Activated CD8-positive, alpha-beta memory T cell treated with anti-CD3 and anti-CD28 coated beads for 48 hours (primary cell): ENCODE measurements at places on chromosomes 12 and 14.

DNA sequence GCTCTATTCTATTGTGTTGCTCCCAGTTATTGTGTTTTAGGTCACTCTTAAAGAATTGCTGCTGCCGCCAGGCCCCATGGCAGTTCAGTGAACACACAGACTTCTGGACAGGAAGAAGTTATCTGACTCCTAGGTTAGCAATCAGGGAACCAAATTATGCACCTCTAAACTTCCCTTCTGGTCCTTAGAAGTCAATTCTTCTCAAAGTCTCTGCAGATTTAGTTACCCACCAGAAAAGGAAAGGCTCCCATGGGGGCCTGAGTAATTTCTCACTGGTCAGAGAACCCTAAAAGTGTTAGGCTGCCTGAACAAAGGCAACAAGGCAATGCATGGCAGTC lies 10.0 kb downstream of the EMP1 start:
- no peak for DNase-seq

DNA sequence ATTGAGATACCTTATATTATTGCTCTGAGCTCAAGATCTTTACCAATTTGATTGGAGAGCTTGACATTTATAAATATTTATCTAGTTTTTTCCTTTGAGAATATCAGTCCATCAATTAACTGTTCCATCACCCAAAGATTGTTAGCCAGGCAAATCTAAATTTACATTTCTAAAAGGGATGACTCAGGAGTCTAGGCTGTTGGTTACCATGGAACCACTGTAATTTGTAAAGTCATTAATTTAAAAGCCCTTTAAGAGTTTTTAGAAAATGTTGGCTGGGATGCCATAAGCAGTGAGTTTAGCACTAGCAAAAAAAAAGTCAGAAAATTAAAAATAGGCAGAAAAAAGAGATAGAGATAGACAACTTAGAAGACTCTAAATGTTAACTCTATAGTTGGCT lies 19.5 kb upstream of the SERPINA1 start:
- no peak for DNase-seq

DNA sequence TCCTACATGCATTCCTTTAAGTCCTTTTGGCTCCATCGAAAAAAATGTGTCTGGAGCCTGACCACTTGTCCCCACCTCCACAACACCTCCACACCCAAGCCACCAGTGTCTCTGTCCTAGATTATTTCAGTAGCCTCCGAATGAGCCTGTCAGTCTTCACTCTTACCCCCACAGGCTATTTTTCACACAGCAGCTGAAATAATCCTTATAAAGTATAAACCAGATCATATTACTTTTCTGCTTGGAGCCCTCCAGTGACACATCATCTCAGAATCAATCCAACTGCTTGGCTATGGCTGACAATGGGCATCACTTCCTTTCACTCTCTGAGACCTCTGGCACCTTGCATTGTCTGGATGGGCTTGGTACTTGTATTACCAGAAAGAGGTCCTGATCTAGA lies 44.9 kb downstream of the BBS10 start:
- DNase-seq: no peak

DNA sequence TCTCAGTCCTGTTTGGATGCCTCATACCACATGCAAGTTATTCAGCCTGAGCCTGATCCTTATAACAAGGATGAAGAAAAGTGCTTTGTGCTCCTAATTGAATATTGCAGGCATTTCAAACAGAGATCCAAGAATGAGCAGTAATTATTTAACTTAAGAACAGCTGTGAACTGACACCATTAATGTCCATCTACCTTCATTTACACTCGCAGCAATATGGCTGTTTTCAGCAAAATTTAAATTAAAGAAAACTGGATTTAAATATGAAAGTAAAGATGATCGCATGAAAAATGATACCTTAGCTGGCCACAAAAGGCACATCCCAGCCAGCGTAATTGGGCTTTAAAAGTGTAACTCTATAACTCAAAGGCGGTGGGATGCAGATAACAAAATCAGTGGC lies 466.3 kb downstream of the GALC start:
- no peak for DNase-seq

DNA sequence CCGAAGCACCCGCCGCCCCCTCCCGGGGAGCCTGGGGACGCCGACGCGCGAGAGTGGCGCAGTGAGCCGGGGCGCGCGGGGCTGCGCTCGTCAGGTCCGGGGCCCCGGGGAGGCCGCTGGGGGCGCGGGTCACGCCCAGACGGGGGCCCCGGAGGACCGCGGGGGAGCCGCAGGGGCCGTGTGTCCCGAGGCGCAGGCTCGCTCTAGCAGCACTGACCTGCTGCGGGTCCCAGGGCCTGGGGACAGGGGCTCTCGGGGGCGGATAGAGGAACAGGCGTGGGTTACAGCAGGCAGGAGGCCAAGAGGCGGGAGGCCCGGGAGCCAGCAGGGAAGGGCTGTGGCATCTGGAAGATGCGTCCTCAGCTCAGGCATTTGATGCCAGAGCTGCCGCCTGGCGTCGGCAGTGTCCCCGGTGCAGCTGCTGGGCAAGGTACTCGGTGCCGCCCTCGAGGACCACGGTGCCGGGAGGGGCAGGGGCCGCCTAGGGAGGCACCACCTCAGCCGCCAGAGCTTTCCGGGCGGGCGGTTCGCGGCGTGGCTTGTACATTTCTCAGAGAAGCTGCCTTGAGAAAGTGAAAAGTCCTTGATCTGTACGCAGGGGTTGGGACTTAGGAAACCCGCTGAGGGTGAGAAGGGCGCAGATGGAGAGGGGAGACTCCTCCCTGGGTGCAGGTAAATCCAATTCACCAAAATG lies 1.2 kb downstream of the WNT5B start:
- no peak for DNase-seq

GRCh38 chr14:99248761-99249171 lies 23.2 kb downstream of the BCL11B start:
- DNase-seq: no peak

DNA sequence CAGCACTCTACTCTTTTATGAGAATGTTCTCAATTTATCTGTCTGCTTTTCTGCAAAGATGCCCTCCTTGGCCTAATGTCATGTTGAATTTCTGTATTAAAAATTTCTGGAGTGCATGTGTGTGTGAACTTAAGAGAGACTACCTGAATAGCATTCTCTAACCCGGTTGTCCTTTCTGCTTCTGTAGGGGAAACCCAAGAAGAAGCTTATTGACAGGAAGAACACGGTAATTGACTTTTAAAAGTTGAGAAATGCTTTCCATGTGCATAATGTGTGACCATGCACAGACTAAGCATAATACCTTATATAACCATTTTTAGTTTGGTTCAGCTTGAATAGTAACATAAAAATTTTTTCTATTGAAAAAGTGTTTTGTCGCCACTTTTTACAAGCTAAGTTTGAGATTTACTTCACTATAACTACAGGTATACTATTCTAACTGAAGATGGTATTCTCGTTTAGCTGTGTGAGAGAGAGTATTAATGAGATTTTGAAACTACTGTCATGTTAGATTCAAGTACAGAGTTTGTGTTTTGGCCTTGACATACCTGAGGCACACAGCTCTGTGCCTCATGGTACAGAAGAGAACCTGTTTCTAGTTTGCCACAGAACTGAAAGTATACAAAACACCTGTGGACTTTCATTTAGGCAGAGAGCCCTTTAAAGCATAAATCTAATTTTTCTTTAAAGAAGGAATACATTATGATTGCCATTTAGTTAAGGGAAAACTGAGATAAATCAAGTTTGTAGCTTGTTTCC lies 96.8 kb downstream of the TTLL5 start:
- DNase-seq: no peak

DNA sequence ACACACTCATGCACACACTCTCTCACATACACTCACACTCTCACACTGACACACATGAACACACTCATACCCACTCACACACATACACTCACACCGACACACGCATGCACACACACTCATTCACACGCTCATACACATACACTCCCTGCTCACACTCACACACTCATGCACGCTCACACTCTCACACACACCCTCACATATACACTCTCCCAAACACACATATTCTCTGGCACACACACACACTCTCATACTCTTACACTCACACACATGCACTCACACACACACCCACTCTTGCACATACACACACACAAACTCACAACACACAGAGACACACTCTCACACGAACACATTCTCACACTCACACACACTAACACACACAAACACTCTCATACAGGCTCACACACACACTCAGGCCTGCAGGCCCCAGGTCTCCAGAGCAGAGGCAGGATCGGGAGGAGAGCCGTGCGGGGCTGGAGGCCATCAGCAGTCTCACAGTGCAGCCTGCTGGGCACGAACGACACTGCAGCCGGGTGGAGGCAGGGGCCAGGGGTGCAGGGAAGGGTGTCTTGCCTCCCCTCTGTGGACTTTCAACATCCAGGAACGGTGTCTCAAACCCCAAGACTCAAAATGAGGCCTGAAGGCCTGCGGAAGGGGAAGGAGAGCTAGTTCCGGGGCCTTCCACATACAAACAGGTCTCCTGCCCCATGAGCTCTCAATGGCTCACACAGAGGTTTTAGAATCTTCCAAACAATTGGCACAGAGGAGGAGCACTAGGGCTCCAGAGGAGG lies 148.7 kb downstream of the ANO2 start:
- DNase-seq: no peak

- no peak for DNase-seq
Measured at GRCh38 chr12:49767333-49767732, 26.0 kb downstream of the TMBIM6 start.
